ENCODE measurements at places on chromosomes 4 and X. TPM values are rescaled to one million over a fixed set of nuclear protein-coding genes. Genes with fewer than 3 reads are reported as not detected.

GRCh38 chrX:101977106-101977505 lies 45.3 kb upstream of the ZMAT1 start:
- no peak for DNase-seq

The FAM47E gene
- not detected for total RNA-seq

GRCh38 chrX:433771-434170 lies 47.1 kb upstream of the PPP2R3B start:
- no peak for DNase-seq

- no peak for DNase-seq
Observed at GRCh38 chr4:30429813-30430761, 290.1 kb upstream of the PCDH7 start.

The MTMR1 gene
- total RNA-seq: 36.1 TPM

- DNase-seq: no peak
Observed at GRCh38 chr4:3179126-3179706, 69.7 kb upstream of the MSANTD1 start.

DNA sequence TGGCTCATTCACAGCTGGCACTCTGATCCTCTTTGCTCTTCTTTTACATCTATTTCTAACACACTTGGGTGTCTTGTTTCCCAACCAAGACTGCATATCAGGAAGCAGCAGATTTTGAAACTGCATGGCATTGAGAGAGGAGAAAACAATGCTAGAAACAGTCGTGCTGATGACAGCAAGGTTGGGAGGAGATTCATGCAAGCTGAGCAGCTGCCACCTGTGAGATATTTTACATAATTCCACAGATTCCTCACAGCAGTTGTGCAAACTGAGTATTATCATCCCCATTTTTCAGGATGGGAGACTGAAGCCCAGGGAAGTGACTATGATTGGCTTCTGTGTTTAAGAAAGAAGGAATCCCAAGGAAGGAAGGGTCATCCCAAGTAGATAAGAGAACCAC lies 105.0 kb downstream of the SLC2A9 start:
- DNase-seq: no peak

The HTATSF1 gene
- 32.0 TPM for total RNA-seq

The ABCG2 gene
- total RNA-seq: 1.1 TPM

DNA sequence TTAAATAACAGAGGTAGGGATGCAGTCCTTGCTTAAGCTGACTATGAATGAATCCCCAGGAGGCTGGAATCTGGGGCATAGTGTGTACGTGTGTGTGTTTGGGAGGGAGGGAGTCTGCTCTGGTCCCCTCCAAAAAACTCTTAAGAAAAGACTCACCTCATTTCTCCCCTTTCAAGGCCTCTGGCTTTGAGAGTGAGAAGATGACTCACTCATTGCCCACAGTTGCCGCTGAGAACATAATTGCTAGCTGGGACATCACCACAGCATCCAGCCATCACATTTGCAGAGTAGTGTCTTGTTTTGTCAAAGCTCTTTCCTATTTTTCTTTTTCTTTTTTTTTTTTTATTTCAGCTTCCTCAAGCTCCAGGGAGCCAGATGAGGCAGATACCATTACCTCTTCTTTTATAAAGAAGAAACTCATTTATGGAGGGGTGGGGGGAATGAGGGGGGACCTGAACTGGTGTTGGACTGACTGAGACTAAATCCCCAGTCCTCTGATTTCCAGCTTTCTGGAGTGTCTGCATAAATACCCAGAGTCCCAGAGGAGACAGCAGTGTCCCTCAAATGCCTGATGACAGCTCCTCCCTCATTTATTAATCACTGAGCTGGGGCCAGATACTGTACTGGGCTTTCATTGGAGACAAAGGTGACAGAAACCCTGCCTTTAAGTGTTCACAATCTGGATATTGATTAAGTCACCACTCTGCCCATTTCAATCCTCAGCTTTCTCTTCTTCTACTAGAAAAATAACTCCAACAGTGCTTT lies 61.9 kb upstream of the LAS1L start:
- peak; percentile 46 for DNase-seq

- no peak for DNase-seq
Observed at GRCh38 chr4:3663791-3664190, 102.4 kb upstream of the ADRA2C start.

The CLGN gene
- 0.38 TPM for total RNA-seq

DNA sequence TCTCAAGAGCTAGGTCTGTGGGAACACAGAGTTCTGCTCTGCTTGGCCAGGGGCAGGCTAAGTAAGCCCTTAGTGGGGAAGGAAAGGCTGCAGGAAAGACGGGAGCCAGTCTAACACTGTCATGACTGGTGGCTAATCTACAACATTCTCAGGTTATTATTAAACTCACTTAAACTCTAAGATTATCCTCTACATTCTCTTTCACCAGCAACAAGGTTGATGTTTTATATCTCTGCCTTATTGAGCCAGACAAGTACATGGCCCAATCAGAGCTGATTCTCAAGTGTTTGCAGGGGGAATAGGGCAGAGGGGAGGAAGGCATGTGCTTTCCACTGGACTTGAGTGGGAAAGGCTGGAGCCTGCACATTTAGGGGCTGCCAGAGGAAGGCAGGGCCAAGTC lies 50.9 kb upstream of the FAM241A start:
- DNase-seq: no peak

The LDOC1 gene
- total RNA-seq: 13.8 TPM

The IRAK1 gene
- 66.7 TPM for total RNA-seq

GRCh38 chrX:74492720-74493201 lies 71.5 kb downstream of the SLC16A2 start:
- DNase-seq: no peak

- DNase-seq: no peak
Observed at GRCh38 chr4:165810726-165811125, 62.3 kb upstream of the TLL1 start.

- no peak for DNase-seq
Observed at GRCh38 chr4:55554453-55555030, 7.8 kb upstream of the CLOCK start.

- no peak for DNase-seq
Observed at GRCh38 chrX:56114437-56114787, 117.7 kb upstream of the KLF8 start.

The ADH1A gene
- total RNA-seq: not detected

The APBB2 gene
- total RNA-seq: 0.41 TPM

The GPR82 gene
- total RNA-seq: not detected

- no peak for DNase-seq
Observed at GRCh38 chr4:28744066-28744465, 1883.4 kb downstream of the STIM2 start.

DNA sequence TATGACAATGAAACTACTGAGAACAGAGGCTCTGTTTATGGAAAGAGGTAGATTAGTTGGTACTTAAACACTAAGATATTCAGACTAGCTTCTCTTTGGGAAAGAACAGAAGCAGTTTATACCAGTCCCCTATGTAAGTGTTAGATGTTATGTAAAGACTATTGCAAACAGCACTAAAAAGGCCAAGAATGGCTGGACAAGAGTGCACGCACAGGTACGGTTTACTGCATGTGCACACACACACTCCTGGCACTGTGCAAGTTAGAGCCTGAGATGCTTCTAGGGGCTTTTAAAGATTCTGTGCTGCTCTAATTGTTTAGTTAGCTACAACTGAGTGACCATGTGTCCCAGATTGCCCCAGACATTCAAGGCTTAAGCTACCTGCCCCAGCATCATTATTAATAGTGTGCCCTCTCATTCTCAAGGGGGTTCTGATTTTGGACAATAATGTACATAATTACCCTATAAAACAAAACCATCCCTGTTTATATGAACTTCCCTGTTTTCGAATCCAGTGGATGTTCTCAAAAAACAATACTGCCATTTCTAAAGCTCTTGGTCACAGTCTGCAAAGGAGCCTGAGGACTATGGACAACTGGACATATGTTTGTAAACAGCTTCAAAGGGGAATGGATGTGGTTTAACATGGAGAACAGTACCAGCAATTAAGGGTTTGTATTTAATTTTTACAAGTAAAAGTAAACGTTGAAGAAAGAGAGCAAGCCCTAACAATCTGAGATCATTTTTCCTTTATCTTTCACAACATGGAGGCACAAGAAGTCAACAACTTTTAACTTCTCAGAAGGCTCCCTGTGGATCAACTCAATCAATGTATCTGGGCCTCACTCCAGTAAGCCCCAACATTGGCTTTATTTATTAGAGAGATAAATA lies 2.0 kb downstream of the SETD7 start:
- DNase-seq: no peak

DNA sequence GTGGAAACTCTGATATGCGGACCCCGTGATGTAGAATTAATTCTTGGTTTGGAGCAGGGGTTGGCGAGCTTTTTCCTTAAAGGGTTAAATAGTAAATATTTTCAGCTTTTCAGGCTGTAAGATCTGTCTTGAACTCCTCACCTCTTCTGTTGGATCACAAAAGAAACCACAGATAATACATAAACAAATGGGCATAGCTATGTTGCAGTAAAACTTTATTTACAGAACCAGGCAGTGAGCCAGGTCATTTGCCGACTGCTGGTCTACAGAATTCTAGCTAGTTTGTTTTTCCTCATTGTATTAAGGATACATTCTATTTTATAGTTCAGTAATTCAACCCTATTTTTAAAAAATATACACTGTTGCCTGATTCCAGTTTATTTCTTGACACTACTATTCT lies 116.6 kb downstream of the PAPSS1 start:
- no peak for DNase-seq

DNA sequence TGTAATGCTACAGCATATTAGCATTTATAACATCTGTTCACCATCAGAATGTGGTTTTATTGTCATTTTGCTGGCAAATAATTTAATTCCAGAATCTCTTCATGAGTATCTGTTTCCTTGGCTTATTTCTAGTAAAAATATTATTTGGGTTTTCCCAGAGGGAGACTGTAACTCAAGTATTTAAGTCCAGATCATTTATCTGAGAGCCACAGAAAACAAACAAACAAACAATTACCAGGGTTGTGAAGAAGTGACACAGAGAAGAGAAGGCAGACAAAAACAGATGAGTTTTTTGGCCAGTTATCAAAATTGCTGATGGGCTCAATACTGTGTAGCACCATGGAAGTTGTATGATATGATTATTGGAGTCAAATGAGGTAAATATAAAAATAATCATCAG lies 515.1 kb downstream of the TECRL start:
- DNase-seq: no peak

The SCML1 gene
- 13.6 TPM for total RNA-seq

- no peak for DNase-seq
Observed at GRCh38 chr4:110415478-110415877, 60.5 kb upstream of the ENPEP start.

DNA sequence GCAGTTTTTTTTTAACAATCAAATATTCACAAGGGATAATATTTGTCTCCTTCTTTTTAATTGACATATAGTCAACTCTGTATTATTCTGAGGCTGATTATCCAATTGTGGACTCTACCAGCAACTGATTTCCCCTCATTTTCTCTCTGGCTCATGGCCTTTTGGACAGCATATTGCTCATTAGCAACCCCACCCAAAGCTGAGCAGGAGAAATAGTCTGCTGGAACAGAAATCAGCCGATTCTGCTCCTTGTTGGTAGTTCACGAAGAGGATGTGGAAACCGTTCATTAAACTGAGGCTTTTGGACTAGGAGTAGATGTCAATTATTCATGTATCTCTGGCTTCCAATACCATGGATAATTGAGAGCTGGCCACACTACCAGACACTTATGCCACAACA lies 428.4 kb upstream of the INTU start:
- DNase-seq: no peak

GRCh38 chr4:182513587-182514291 lies 270.5 kb downstream of the TENM3 start:
- DNase-seq: no peak

The SMIM10 gene
- not detected for total RNA-seq

GRCh38 chr4:80926891-80927290 lies 103.6 kb upstream of the BMP3 start:
- DNase-seq: no peak

DNA sequence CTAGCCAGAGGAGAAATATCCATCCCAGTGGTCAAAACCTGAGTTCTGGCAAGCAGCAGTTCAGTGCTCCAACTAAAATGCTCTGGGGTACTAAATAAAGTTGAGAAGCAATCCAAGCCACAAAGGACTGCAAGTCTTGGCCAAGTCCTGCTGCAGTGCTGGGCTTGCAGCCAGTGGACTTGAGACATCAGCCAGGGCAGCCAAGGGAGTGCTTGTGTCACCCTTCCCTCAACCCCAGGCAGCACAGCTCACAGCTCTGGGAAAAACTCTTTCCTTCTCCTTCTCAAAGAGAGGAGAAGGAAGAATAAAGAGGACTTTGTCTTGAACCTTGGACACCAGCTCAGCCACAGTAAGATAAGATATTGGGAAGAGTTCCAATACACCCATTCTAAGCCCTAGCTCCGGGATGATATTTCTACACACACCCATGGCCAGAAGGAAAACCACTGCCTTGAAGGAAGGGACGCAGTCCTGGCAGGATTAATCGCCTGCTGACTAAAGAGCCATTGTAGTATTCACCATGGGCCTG lies 99.8 kb downstream of the PTCHD1 start:
- no peak for DNase-seq

GRCh38 chr4:107131295-107131694 lies 95.2 kb upstream of the DKK2 start:
- no peak for DNase-seq

- no peak for DNase-seq
Observed at GRCh38 chr4:98568941-98569663, 89.3 kb downstream of the TSPAN5 start.

The KDR gene
- total RNA-seq: not detected

DNA sequence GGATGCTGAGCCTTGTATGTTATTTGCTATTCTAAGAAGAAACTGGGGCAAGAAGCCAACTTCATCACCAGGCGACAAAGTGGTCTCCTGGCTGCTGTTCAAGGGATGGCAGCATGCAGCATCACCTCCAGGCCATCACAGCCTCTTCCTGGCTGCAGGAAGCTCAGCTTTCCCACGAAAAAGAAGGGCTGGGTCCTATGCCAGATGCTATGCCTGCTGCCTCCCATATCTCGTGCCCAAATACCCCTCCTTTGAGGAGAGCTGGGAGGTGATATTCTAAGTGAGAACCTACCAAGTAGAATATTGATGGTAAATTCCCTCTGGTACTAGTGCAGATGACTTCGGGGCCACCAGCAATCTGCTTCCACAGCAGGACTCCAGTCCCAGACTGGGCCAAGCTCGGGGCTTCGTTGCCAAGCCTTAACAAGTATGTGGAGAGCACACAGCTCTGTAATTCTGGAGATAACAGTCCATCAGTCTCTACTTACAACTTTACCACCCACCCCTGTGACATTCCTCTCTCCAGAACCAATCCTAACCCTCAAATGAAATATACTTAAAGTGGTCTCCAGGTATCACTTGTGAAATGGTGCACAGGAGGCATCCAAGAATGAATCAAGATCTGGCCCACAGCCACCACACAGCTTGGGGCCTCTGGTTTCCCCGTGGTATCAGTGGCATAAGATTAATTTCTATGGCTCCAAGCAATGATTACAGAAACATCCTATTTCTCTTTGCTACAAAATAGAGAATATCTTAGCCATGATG lies 149.3 kb downstream of the PALLD start:
- no peak for DNase-seq

The TACR3 gene
- not detected for total RNA-seq

- DNase-seq: no peak
Observed at GRCh38 chrX:105543283-105543682, 279.1 kb upstream of the NRK start.

- DNase-seq: no peak
Observed at GRCh38 chr4:1547856-1548826, 136.0 kb downstream of the FAM53A start.

GRCh38 chrX:70255452-70255851 lies 4.6 kb downstream of the P2RY4 start:
- DNase-seq: no peak

The NFKB1 gene
- 172 TPM for total RNA-seq

GRCh38 chr4:40316782-40317635 lies 18.1 kb upstream of the CHRNA9 start:
- DNase-seq: peak; percentile 58

The HOPX gene
- total RNA-seq: 6.3 TPM

- no peak for DNase-seq
Observed at GRCh38 chr4:15344041-15344440, 83.8 kb upstream of the C1QTNF7 start.

All from T-cell (primary cell).